Common myeloid progenitor, CD34-positive (primary cell): ENCODE measurements at places on chromosomes 11 and 22.
A peak's percentile ranks its signal among the peaks of the same experiment; 100 is the strongest.

DNA sequence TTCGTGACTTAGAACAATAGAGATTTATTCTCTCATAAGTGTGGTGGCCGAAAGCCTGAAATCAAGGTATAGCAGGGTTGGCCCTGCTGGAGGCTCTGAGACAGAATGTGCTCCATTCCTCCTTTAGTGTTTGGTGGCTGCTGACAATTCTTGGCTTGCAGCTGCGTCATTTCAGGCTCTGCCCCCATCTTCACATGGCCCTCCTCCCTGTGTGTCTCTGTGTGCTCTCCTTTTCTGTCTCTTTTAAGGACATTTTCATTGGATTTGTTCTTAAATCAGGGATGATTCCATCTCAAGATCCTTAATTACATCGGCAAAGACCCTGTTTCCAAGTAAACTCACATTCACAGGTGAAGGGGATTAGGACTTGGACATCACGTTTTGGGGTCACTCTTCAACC is 10.2 kb upstream of the APOL6 start:
- no peak for DNase-seq

- peak; percentile 20 for DNase-seq
Measured at GRCh38 chr11:78425399-78426070, 7.9 kb upstream of the GAB2 start.

GRCh38 chr11:59814021-59814420 is 3.4 kb upstream of the MRPL16 start:
- DNase-seq: peak; percentile 58

GRCh38 chr22:22820626-22821025 is 67.0 kb upstream of the IGLL5 start:
- DNase-seq: no peak

DNA sequence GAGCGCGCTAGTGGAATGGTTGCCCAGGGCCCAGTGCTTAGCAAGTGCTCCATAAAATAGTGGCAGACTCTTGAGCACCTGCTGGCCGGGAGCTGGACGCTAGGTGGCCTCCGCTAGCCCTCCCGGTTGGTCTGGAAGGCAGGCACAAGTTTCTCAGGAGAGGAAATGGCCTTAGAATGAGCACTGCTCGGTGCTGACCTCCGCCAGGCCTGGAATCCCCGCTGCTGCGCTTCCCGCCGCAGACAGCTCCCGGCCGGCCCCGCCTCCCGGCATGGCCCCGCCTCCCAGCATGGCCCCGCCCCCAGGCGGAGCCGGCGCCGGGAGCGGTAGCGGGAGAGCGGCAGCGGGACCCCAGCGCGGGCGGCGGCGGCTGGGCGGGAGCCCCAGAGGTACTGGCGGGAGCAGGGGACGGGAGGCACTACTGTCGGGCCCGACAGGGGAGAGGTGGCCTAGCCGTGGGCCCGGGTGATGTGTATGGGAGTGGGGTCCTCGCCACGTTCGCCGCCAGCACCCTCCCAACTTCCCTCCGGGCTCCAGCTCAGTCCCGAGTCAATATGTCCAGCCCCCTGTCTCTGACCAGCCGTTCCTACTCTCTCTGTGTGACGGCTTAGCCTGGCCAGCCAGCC is at the start of gene SIPA1:
Gene SIPA1 (plus strand): TSS at position 308 of the 626 bp plus-strand sequence. CDS start 2,821 bp downstream, outside the sequence.
- peak; percentile 63 for DNase-seq

DNA sequence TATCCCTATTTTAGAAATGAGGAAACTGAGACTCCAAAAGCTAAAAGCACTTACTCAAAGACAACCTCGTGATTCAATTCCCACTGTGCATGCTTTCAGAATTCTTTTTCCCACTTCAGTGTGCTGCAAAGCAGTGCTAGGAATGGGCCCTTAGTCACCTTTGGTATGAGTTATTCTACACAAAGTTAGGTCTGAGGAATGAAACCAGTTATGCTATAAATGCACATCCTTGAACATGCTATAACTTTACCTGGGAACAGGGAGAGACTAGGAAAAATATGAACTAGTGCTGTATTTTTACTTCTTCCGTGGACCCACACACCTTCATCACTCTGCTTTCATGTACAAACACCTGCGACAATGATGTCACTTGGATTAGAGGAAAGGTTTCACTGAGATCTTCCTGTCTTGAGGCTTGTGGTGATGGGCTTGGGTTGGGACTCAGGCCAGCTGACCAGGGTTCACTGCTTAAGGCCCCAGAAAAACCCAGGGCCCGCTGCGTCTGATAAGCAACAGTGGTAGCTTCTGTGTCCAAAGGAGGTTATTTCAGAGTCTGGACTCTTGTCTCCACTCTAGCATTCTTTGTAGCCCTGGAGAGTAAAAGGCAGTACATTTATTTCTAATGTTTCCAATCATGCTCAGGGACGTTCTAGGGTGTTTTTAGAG is 81.6 kb downstream of the ZC3H12C start:
- no peak for DNase-seq

DNA sequence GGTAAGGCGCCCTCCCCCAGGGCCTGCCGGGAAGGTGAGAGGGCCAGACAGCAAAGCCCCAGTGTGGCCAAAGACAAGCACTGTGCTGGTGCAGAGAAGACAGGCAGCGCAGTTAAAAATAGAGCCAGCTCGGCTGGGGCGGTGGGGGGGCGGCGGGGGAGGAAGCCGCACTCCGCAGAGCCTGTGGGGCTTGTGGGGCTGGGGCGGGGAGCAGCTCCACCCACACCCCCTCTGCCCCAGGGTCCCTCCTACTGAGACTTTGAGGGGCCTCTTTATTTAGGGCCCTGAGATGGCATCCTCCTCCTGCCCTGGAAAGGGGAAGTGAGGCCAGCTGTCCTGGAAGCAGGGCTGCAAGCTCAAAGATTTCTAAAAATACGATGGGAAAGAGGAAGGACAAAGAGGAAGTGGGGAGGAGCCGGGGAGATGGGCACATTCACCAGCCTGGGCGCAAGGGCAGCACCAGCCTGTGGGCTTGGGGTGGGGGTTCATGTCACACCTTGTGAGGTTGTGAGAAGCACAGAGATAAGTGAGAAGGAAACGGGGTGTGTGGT is 2.6 kb downstream of the CYTH4 start:
- peak; percentile 93 for DNase-seq

- no peak for DNase-seq
Measured at GRCh38 chr11:44804449-44805437, 78.0 kb downstream of the TSPAN18 start.

DNA sequence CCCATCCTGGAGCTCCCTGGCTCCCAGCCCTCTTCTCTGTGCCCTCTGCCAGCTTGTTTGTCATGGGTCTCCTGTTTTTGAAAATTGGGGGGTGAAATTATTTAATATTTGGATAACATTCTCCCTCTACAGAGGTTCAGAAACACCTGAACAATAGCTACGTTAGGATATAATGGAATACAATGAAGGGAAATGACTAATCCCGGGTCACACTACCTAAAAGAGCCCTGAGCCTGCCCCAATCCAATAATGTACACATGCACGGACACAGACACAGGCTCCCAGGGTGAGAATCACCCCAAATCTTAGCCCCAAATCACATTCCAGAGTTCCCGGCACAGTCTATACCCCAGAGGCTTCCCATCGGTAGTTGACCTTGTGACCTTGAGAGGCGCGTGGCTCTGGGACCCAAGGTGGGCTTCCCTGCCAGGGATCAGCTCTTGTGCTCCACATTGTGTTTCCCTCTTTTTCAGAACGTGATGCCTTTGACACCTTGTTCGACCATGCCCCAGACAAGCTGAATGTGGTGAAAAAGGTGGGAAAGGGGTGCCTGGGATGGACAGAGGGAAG is 135.5 kb downstream of the PARVA start:
- DNase-seq: no peak

GRCh38 chr11:128500493-128500892 is 86.9 kb downstream of the ETS1 start:
- DNase-seq: no peak

GRCh38 chr11:107307991-107308390 is 149.6 kb downstream of the CWF19L2 start:
- DNase-seq: no peak

- no peak for DNase-seq
Measured at GRCh38 chr22:39707816-39708215, 137.3 kb downstream of the CACNA1I start.

GRCh38 chr11:82722231-82722630 is 11.4 kb downstream of the FAM181B start:
- DNase-seq: no peak

GRCh38 chr11:92692826-92693546 is 276.5 kb upstream of the MTNR1B start:
- no peak for DNase-seq

DNA sequence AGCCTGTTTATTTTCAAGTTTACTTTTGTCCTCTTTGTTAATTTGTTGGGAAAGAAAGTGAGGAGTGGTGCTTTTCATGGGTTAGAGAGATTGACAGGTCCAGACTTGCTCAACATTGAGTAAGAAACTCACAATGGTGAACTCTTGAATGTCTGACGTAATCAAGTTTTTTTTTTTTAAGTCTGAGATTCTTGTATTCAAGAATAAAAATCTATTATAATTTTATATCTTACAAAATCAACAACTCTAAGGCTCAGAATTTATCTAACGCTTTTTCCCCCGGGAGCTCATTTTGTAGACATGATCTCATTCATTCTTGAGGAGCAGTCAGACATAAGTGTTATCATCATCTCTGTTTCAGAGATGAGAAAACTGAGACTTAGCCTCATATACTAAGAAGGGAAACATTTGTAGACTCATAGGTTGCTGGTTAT is 39.1 kb upstream of the SPTBN2 start:
- DNase-seq: no peak

DNA sequence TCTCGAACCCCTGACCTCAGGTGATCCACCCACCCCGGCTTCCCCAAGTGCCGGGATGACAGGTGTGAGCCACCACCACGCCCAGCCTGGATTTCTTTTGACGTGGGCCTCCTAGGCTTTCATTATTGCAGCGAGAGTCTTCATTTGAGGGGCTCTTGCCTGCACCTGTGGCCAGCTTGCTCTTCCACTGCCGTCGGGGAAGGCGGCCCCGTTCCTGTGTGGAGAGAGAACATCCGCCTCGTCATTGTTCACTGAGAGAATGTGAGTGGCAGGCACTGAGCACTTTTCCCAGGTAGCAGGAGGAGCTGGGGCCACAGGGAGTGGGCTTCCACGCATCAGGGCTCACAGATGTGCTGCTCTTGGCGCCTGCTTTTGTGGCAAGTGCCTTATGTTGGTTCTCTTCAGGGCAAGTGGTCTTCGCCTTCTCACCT is 365.0 kb downstream of the TBC1D22A start:
- no peak for DNase-seq

- DNase-seq: no peak
Measured at GRCh38 chr11:19433791-19434190, 193.0 kb upstream of the E2F8 start.

- no peak for DNase-seq
Measured at GRCh38 chr11:66902486-66903177, 45.8 kb downstream of the LRFN4 start.

DNA sequence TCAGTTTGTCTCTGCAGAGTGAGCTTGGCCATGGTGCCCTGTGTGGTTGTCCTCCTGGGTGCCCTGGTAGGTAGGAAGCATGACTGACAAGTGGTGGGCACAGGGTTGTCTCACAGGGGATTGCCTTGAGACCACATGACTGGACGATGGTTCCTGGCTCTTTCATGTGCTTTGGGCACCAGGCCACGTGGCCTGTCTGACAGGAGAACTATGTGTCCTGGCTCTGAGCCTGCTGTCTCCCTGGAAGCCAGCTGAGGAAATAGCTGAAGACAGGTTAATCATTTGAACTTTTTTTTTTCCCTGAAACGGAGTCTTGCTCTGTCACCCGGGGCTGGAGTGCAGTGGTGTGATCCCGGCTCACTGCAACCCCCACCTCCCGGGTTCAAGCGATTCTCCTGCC is 93.2 kb downstream of the LDLRAD3 start:
- DNase-seq: no peak

GRCh38 chr11:67662142-67662834 is 11.8 kb upstream of the ACY3 start:
- no peak for DNase-seq

DNA sequence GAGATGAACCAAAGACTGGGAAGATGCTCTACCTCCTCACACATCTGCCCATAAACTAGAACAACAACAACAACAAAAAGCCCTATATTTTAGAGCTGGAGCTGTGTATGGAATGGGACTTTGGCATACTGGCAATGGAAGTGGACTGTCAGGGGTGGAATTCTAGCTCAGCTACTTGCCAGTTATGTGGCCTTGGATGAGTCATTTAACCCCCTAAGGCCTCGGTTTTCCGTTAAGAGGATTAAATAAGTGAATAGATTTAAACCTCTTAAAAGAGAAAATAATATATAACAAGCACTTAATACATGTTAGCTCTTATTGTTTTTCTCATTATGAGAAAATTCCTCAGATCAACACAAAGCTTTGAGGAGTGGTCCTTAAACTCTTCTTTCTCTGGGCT is 195.0 kb downstream of the KIF18A start:
- no peak for DNase-seq

DNA sequence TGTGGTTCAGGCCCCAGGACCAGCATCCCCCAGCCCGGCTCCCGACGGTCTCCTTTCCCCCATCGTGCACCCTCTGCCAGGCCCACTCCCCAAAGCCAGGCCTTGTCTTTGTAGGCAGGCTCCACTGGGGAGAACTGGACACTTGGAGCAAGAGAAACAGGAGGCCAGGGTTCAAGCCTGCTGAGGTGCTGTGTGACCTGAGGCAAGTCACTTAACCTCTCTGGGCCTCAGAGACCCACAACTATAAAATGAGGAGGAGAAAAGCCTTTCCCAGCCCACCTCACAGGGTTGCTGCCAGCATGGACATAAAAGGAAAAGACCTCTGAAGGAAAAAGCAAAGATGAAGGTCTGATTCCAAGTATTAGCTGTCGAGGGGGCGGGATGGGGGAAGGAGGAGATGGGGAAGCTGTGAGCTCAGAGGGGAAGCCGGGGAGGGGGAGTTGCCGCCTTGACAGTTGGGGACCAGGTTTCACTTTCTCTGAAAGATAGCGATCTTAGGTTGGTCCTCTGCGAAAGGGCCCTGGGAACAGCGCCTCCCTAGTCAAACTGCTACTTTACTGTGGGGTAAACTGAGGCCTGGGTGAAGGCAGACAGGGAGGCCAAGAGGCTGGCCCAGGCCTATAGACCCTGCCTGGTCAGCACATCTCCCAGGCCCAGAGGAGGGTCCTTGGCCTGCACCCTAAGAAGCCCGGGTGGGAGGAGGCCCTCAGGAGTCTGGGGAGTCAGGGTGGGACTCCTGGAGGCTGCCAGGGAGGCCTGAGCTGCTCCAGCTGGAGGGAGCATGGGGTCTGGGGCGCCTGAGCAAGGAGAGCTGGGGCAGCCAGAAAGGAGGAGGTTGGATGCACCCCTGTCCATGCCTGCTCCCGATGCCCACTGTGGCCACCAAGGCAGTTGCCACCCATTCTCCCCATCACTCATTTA is 991 bp upstream of the OSM start:
- peak; percentile 83 for DNase-seq

DNA sequence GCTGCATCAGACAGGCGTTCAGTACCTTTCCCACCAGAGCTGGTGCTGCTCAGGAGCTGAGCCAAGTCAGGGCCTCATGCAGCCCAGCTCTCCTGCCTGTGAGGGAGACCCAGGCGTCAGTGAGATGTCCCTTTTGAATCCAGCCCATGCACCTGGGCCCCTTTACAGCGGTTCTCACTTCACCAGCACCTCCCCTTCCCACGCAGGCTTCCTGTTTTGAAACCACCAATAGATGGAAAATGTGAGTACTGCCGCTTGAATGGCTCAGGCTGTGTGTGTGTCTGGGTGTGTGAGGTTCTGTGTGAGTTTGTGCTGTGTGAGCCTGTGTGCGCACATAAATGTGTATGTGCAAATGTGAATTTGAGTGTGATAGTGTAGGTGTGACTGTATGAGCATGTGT is 88.4 kb downstream of the UBASH3B start:
- peak; percentile 98 for DNase-seq
